AG04450 (cell line): ENCODE measurements at places on chromosomes 11 and 22.

- no peak for DNase-seq
Observed at GRCh38 chr11:12113294-12113693, 2.9 kb downstream of the MICAL2 start.

DNA sequence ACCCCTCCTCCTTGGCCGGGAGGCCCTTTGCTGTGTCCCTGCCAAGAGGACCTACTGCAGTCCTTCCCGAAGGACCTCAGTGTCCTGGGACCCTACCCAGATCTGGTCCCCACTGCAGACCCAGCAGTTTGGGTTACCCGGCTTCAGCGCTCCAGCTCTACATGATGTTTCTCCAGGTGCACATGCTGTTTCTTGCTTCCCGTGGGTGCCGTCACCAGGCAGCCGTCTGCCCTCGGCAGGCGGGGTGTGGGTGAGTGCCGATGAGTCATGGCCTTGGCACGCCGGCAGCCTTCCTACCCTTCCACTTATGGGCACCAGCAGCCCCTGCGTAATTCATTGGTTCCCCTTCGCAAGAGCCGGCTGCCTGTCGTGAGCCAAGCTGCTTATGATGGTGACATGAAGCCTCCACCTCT lies 101.8 kb downstream of the BCR start:
- DNase-seq = peak; percentile 45

- no peak for DNase-seq
Observed at GRCh38 chr11:83508804-83509203, 222.6 kb upstream of the CCDC90B start.

- DNase-seq = no peak
Observed at GRCh38 chr11:11155962-11156815, 196.9 kb downstream of the CSNK2A3 start.

DNA sequence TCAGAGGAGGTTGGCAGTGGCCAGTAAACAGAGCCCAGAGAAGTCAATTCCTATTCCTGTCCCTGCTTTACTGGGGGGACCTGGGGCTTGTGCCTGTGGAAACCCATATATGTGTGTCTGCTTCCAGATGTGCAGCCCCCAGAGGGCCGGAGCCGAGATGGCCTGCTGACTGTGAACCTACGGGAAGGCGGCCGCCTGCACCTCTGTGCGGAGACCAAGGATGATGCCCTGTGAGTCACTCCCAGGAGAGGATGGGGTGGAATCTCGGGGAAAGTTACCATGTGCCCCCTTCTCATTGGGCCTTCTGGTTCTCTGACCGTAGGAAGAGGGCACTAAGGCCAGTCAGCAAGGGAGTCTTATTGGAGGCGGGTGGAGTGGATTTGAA lies 5.3 kb downstream of the PLEKHB1 start:
- DNase-seq = no peak

- DNase-seq = no peak
Observed at GRCh38 chr11:134062265-134063123, 6.4 kb upstream of the JAM3 start.

DNA sequence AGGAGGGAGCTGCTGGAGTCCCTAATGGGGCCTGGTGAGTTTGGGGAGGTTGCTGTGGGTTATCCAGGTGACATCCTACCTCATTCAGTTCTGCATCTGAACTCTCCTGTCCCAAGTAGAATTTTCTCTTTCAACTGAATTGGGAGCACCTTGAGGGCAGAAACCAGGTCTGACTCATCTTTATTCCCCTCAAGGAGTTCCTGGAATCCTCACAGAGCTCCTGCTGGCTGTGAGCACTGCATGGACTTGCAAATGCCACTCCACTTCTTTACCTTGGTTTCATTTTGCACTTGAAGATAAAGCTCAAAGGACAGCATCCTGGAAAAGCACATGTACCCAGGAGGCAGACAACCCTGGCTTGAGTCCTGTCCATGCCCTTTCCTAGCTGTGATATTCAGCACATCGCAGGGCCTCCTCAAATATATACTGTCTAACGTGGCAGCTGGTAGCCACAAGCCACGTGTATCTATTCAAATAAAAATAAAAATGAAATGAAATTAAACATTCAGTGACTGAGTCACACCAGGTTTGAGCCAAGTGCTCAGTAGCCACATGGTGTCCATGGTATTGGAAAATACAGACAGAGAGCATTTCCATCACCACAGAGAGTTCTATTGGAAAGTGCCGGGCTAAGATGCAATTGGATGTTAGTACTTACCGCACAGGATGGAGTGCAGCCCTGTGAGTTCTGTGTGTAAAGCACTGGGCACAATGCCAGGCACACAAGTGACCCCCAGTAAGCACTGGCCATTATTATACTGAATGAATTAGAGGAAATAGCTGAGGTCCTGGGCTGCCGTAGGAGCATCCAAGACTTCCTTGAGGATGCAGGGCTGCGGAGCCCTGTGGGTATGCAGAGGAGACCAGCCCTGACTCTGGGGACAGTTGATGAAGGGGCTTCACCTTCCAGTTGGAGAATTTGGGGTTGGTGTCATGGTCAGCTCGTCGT lies 149.0 kb downstream of the PKNOX2 start:
- no peak for DNase-seq

DNA sequence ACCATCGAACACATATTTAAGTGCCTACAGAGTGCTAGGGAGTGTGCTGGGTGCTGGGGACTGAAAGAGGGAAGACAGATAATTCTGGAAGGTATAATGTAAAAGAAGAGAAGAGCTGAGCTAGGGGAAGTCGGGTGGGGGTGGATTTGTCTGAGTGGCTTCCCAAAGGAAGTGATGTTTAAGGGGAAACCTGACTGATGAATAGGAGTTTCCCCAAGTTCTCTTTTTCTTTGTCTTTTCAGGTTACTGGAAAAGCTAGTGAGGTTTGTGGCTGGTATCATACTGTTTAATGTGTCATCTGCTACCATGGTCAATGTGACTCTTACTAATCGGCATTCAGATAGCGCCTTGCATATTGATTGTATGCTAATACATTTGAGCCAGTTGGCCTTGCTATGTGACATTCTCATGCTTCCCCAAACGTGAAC lies 151.6 kb upstream of the MTMR2 start:
- no peak for DNase-seq
